ENCODE measurements at places on chromosomes 5 and 9.

GRCh38 chr9:113958556-113958955 is 82.4 kb downstream of the ZNF618 start:
- DNase-seq: no peak

DNA sequence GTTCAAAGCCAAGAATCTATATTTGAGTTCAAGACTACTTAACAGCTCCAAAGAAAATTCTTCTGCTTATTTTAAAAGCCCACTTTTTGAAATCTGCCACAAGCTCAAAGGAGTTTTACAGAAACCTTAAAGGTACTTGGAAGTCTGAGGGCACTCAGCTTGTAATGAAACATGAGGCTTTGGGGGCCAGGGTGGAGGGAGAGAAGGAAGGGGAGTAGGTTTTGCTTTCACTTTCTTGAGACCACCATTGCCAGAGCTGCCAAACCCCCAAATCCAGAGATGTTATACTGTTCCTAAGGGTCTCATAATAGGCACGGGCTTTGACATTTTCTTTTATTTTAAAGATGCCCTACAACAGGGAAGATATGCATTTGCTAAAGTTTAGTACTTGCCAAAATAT is 42.6 kb upstream of the TNFAIP8 start:
- DNase-seq: no peak

GRCh38 chr5:2378108-2378507 is 373.4 kb downstream of the IRX2 start:
- DNase-seq: no peak

DNA sequence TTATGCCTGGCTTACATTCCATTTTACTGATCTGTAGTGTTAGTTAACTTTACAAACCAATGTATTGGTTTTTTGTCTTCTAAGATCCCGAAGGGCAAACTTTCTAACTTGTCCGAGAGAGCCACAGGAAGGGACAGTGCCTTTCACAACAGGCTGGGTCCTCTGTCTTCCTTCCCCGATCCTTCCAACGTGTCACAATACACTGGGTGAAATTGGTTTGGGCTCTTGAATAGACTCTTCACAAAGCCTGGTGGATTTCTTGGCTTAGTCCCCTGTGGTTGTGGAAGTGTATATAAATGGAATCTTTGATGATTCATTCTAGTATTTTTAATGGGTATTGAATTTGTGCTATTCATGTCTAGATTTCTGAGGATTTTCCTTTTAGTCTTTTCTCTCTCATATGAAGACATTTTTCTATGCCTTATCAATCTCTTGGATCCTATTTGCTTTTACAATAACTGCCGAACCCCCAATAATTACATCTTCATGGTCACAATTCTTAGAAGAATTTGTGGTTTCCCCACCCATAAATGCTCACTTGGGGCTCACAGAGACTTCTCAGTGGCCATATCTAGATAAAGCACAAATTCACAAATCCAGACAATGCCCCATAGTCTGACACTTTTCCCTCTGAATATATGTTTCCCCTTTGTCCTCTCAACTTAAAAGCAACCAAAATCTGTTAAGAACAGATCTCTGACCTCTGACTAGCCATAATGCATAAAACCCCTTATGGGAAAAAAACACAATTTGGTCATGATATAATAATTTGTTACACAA is 107.7 kb downstream of the MTRR start:
- no peak for DNase-seq

DNA sequence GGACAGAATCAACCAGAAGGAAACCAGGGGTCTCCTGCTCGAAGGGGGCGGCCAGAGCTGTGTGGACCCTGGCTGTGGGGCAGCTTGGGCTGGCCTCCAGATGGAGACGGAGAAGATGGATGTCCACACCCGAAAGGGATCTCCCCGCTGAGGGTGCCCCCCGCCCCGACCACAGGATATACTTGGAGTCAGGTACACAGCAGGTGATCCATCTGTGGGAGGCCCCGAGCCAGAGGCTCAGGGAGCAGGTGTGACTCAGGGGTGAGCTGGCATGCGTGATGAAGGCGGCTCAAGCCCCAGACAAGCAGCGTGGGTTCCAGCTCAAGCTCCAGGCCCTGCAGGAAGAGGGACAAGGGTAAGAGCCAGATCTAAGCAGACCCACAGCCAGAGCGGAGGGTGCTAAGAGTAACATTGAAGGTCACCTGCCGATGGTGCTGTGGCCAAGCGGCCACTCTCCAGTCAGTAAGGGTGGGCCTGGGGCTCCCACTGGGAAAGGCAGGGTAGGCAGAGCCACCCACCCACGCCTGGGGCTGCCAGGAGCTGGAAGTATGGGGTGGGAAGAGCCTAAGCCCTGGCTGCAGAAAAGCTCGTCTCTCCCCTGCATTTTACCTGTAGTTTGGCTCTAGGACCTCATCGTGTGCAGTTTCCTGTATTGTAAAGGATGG is 30.6 kb upstream of the MVB12B start:
- no peak for DNase-seq

DNA sequence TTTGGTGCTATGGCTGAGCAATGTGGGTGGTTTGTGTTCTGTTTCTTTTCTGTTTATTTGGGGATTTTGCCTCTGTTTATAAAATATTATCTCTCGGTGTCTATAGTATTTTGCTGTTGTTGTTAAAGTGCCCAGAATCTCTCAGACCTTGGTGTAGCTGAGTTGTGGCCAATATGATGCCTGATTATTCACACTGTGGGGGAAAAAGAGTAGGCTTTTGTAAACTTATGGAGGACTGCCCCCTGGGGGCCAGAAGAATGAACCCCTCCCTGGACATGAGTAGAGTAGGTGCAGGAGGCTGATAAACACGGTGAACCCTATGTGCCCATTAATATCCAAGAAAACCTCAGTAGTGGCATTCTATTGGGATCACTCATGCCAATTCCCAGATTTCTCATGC is 49.0 kb upstream of the DPYSL3 start:
- DNase-seq: no peak

Measured in K562 (cell line).